Eye (tissue), 1 donor: ENCODE measurements at places on chromosomes 1 and 21.

DNA sequence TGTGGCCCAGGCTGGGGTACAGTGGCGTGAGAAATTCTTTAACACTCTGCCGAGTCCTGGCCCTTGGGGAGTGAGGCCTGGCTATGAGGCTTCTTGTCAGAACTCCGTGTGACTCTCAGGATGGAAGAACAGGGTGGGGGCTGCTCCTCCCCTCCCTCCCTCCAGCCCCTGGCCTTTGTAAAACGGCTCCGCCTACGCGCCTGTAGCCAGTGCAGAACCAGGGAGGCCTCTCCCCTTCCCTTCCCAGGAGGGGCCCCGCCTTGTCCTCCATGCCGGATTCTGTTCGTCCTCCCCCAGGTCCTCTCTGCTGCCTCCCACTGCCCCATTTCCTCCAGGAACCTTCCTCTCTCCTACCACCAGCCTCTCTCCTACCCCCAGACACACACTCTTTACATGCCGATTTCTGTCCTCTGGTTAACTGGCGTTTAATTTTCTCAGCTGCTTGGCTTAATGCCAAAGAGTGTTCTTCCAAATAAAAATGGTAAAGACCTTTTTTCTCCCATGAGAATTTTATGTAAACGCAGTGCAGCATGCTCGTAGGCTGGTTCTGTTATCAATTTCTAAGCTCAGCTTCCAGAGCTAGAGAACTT lies 21.0 kb downstream of the PDE9A start:
- peak; percentile 84 for DNase-seq

- peak; percentile 82 for DNase-seq
Measured at GRCh38 chr1:3978990-3979325, 78.9 kb upstream of the C1orf174 start.

DNA sequence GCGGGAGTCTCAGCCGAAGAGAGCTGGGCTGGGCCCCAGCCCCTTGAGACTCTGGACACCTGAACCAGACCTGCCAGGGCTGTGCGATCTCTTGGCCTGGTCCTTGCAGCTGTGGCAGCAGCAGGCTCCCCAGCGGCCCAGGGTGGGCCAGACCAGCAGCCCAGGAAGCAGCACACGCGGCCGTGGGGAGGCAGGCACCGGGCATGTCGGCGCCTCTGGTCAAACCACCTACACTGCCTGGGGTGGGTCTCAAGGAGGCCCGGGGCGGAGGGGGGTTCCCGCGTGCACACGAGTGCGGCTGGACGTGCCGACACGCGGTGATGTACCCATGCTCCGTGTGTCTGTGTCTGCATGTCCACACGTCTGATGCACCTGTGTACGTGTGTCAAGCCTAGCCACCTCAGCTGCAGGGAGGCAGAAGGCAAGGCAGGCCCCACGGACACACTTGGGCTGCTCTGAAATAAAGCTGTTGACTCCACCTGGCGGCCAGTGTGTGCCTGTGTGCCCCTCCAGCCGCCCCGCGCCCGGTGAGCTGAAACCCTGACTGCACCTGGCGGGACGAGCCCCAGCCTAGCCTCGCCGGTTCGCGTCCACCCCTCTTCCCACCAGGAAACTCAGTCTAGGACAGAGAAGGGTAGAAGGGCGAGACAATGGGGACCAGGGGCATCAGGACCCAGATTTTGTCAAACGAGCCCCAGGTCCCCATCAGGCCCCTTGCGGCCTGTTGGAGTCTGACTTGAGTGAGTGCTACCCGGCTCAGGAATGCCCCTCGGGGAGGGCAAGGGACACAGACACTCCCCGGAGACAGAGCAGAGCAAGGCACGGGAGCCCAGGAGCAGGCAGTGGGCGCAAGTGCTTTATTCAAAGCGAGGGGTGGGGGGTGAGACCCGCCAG lies 11.6 kb downstream of the SCNN1D start:
- DNase-seq, result peak; percentile 79

- peak; percentile 12 for DNase-seq
Measured at GRCh38 chr1:42484382-42484781, 21.3 kb downstream of the CCDC30 start.

DNA sequence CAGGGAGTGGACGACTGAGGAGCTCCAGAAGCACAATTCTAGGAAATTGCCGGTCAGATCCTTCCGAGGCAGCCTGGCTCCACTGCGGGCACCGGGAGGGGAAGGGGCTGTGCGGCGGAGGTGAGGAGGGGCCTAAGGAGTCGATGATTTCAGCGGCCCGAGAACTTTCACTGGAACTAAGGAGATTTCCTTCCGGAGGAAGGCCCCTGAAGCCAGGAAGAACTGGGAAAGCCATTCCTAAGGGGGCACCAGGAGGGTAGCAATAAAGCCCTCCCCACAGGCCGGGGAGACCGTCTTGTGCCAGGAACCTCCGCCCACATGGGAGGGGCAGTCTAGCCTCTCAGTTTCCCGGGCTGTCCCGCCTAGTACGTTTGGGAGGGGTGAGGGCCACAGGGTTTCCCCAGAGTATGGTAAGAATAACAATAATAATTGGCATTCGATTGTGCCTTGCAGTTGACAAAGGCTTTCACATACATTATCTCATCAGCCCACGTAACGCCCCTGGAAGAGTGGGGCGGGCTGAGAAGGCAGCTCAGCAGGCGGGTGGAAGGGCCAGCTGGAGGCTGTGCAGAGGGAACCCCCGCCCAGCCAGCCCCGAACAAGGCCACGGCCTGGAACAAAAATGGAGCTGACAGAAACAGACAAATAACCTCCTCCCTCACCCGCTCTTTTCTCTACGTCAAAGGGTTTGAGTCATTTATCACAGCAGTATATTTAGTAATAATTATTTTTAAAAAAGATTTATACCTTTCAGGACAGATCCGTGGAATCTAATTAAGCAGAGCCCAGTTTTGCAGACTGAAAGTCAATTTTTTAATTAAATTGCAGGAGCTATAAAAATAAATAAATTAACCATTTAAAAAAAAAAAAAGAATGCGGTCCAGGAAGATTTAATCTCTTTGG lies 19.8 kb downstream of the NPR1 start:
- peak; percentile 80 for DNase-seq

- DNase-seq, result peak; percentile 50
Measured at GRCh38 chr1:211643324-211644212, 31.9 kb downstream of the NEK2 start.

- DNase-seq, result peak; percentile 78
Measured at GRCh38 chr1:198876371-198876871, 237.6 kb downstream of the PTPRC start.

DNA sequence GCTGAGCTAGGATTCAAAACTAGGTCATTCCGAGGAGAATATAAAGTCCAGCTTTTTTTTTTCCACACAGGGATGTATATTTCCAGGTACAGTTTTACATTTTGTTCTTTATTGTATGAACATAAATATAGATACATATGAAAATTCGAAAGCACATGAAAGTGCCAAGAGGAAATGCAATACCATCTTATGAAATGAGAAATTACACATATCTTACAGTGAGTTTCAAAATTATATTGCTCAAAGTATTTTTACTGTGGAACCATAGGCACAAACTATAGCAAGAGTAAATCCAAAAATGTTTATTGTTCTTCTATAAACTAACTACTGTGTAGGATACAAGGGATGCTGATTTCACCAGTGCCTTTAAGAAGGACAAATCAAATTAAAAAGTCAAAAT lies 39.0 kb downstream of the PTPRC start:
- DNase-seq, result no peak

DNA sequence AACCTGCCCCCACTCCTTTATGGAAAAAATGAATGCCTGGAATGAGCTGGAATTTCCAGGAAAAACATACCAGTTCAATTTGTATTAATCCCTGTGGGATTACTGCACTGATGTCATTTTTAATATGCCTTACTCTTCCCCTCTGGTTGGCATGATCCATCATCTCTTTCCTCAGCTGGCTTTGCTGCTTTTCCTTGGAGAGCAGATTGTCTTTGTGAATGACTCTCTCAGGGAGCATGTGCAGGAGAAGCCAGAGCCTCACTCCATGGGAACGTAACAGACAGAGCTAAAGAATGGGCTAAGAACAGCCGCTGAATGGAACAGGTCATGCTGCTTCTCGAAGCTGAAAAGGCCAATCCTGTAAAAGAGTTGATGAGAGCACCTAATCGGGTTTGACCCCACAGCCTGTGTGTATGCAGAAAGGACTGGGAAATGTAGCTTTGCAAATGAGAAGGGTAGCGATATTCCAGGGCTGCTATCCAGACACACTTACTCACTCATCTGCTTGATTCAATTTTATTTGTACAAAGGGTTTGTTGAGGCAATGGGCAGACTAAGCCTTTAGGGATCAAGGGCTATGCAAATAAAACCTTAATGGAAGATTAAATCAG lies 20.7 kb downstream of the PHC2 start:
- DNase-seq, result peak; percentile 89

DNA sequence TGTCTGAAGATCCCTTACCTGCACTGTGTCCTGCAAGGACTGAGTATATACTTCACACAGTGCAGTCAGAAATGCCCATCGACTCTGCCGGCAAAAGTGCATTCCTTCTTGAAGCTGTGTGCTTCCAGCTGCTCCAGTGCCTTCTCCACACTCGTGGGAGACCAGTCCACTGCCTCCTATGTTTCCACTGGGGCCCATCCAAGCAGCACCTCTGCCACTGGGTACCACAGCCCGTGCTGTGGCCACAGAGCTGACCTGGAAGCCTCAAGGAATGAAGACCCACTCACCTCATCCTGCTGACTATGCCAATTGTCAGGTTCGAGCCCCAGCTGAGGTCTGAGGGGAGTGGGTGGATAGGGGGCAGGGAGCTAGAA lies 108.1 kb downstream of the GDAP2 start:
- no peak for DNase-seq

- no peak for DNase-seq
Measured at GRCh38 chr1:82215056-82215852, 414.5 kb downstream of the ADGRL2 start.

GRCh38 chr21:45316871-45317397 lies 29.2 kb upstream of the POFUT2 start:
- DNase-seq, result no peak

GRCh38 chr1:199913318-199913717 lies 114.2 kb upstream of the NR5A2 start:
- DNase-seq, result no peak

DNA sequence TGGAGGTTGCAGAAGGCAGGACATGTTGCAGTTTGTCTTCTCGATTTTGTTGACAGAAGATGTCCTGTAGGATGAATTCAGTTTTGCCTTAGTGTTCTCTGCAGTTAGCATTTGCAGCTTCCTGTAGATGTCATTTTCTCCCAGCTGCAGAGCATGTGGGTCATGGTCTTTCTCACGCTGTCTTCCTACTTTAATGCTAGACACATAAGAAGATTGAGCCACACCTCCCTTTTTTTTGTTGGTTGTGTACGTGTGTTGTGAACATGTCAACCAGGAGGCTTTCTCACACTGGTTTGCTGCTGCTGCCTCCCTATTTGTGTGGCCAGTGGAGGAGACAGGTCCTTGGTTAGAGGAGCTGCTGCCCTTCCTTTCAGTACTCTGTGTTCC lies 110.7 kb downstream of the VPS13D start:
- no peak for DNase-seq

DNA sequence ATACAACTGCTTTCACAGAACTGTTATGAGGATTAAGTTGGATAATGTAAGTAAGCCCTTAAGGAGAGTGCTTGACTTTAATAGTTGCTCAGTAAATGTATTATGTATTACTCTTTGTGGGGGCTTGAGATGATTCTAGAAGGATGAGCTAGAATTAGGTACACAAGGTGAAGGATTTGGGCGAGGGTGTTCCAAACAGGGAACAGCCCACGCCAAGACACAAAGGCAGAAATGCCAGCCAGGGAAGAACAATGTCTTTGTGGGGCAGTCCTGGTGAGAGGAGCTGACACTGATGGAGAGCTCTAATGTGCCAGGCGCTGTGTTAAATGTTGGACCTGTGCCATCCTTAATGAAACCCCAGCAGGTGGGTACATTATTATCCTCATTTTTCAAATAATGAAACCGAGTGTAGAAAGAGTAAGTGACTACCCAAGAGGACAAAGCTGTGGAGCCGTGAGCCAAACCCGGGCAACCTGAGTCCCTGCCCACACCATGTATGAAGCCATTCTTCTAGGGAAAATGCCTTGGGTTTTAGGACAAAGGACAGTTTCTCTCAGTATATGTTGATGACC lies 362.4 kb downstream of the HHAT start:
- DNase-seq, result no peak

GRCh38 chr1:176205332-176205914 lies 1.7 kb downstream of the COP1 start:
- peak; percentile 29 for DNase-seq

DNA sequence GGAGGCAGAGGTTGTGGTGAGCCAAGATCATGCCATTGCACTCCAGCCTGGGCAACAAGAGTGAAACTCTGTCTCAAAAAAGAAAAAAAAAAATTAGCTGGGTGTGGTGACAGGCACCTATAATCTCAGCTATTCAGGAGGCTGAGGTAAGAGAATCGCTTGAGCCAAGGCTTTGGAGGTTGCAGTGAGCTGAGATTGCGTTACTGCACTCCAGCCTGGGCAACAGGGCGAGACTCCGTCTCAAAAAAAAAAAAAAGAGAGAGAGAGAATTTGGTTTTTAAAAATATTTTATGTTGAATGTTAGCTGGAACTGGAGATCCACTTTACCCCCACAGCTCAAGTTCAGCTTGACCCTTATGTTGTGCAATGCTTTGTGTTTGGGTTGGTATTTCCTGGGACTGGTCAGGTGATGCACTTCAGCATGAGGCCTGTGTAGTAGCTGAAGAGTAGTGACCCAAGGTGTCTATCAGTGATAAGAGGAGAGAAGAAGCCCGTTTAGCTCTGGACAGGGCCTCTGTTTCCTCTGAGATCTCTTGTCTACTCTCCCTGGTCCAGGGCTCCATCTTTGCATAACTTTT lies 36.8 kb upstream of the MACF1 start:
- DNase-seq, result no peak

DNA sequence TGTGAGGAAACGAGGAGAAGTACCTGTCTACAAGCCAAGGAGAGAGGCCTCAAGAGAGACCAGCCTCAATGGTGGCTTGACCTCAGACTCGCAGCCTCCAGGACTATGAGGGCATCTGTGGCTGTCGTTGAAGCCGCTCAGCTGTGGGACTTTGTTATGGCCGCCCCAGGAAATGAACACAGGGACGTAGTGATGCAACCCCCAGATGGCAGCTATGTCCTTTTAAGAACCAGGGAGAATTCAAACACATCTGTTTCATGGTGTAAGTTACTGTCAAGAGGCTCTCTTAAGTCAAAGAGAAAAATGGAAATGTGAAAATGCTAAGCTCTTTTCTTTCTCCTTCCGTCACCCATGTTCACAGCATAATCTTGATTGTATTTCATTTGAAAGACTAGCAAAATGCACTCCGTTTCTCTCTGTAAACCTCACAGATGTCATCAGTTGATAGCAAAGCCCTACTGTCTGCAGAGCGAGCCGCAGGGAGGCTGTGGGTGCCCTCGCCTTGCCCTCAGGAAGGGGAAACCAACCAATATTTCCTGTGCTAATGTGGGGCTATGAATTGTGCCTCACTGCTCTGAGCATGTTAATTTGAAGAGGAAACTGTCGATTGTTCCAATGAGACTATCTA lies 21.3 kb downstream of the UBASH3A start:
- DNase-seq, result peak; percentile 19

- DNase-seq, result no peak
Measured at GRCh38 chr1:22508991-22509390, 54.3 kb upstream of the EPHA8 start.

DNA sequence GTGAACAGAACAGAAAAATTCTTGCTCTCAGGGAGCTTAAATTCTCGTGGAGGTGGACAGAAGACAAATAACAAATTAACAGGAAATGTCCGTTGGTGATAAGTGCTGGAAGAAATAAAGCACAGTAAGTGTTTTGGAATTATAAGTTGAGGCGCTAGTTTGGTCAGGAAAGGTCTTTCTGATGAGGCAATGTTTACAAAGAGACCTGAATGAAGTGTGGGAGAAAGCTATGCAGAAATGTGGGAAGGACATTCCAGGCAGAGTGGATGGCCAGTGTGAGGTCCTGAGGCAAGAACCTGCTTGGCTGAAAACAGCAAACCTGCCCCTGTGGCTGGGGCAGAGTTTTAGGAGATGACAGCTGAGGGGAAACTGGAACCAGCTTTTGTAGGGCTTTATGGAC lies 23.3 kb downstream of the NGF start:
- DNase-seq, result no peak
